Spleen (tissue), 13 donors: ENCODE measurements at places on chromosomes 13 and 19. TPM values are rescaled to one million over a fixed set of nuclear protein-coding genes. Genes with fewer than 3 reads are reported as not detected.
A peak's percentile ranks its signal among the peaks of the same experiment; 100 is the strongest.

DNA sequence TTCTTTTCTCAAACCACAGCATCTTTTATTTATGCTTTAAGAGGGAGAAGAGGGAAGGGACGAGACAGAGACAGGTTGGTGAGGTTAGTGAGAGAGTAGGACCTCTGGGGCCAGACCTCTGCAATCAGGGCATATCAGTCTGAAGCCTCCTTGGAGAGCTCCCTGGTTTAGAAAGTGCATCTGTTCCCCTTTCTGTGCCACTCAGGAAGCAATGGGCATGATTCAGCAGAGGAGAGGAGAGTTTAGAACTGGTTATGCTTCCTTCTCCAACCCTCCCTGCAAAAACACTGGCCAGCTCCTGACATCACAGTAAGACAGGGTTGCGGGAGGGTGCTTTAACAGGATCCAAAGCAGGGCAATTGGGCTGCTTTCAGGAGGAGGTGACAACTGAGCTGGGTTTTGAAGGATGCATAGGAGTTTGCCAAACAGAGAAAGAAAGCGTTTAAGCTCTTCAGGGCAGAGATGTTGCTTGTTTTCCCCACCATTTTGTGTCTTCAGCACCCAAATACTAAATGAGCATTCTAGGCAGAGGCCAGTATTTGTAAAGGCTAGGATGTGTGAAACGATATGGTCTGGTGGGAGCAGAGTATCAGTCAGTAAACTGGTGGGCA, 33.1 kb downstream of the CERS4 start:
- DNase-seq = no peak

- peak; percentile 88 for DNase-seq
Observed at GRCh38 chr19:45404557-45405434, at the start of gene PPP1R13L. TSS of gene PPP1R13L (minus strand) at chr19:45405069. CDS start at chr19:45398318, 6,751 bp downstream.

GRCh38 chr13:100234524-100235136, 145.7 kb downstream of the PCCA start:
- no peak for DNase-seq

DNA sequence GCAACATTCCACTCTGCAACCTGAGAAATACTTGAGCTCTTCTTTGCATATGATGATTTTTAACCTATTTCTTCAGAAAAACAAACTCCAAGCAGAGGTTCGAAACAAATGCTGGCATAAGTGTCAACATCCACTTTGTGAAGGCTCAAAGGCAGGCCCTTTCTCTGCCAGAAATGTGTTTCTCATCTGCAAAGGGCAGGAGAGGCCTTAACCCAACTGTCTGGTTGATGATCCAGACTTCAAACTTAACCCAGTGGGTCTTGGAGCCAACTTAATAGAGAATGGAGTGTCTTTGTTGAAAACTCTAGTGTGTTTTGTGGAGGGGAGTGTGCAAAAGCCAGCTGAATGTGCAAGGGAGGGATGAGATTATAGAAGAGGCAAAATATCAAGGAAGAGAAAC, 28.3 kb upstream of the ZNF507 start:
- no peak for DNase-seq

Gene FXYD1
- 18.1 TPM for total RNA-seq

- DNase-seq = no peak
Observed at GRCh38 chr13:98542568-98543377, 34.1 kb downstream of the STK24 start.

DNA sequence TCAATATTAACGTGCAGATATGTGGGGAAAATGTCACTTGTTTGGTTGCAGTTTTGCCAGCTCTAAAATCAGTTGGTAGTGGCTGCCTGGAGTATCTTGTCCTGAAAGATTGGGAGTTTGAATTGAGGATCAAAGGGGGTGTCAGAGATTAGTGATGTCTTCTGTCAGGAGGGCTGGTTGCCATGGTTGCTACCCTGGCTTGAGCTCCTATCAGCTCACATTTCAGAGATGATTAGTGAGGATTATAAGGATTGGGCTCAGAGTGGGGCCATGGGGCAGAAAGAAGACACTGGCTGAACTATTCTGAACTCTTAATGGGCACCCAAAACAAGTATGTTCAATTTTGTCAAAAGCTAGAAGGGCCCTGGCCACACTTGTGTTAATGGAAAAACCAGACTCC, 95.5 kb upstream of the RNF113B start:
- no peak for DNase-seq

Gene TPRX2
- total RNA-seq = not detected
